Stimulated activated CD4-positive, alpha-beta T cell treated with anti-CD3 and anti-CD28 coated beads, Interleukin-1b, Interleukin-23, amount 100 ng/mL, for 1 hour (primary cell): ENCODE measurements at places on chromosomes 2 and 18.

DNA sequence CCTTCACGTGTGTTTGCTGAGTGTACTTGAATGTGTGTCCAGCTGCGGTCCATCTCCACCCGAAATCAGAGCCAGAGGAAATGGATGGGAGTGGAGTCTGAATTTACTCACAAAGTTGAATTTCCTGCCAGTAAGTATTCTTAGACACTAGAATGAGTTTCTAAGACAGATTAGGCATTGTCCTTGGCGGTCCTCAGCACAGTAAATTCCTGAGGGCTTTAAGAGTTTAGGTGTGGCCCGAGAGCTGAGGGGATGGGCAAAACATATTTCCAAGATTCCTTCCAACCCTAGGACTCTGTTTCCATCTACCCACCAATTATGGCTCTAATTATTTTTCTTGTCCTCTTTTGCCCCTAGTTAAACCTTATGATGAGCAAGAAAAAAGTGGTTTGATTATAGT, 90.3 kb upstream of the PHLPP1 start:
- DNase-seq = no peak

DNA sequence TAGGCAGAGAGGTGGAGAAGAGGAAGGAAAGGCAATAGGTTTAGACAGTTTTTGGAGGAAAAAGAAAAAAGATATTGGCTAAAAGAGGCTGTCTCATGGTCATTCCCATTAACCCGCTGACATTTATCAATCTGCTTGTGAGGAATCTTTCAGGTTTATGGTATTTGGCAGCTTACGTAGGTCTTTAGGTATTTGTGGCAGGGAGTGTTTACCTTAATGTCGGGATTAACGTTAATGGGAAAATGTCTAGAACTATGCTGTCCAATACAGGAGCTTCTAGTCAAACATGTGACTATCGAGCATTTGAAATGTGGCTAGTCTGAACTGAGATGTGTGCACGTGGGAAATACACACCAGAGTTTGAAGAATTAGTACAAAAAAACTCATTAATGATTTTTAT, 144.2 kb downstream of the BABAM2 start:
- DNase-seq = no peak

DNA sequence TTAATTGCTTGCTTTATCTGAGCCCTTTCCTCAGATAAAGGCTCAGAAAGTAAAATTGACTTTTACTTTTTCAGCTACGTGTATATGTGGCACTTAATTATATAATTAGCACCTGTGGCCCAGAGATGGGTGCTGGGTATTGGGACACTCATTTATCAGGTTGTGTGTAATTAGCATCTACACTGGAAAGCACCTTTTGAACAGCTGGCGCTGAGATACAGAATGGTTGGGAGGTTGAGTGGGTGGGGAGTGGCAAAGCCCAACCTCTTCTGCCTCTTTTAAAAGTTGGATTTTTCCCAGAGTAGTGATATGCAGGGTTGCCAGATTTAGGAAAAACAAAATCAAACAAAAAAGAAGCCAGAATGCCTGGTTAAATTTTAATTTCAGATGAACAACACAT, 23.9 kb downstream of the SPTBN1 start:
- DNase-seq = no peak

- DNase-seq = peak; percentile 57
Measured at GRCh38 chr2:25309402-25309801, 32.3 kb downstream of the DNMT3A start.

- DNase-seq = no peak
Measured at GRCh38 chr2:236178890-236179235, 10.7 kb upstream of the GBX2 start.

- DNase-seq = no peak
Measured at GRCh38 chr2:16038621-16039020, 98.3 kb downstream of the MYCN start.

GRCh38 chr2:156486614-156487013, 50.4 kb downstream of the GPD2 start:
- DNase-seq = no peak

- DNase-seq = no peak
Measured at GRCh38 chr2:134711692-134712091, 7.1 kb downstream of the TMEM163 start.

DNA sequence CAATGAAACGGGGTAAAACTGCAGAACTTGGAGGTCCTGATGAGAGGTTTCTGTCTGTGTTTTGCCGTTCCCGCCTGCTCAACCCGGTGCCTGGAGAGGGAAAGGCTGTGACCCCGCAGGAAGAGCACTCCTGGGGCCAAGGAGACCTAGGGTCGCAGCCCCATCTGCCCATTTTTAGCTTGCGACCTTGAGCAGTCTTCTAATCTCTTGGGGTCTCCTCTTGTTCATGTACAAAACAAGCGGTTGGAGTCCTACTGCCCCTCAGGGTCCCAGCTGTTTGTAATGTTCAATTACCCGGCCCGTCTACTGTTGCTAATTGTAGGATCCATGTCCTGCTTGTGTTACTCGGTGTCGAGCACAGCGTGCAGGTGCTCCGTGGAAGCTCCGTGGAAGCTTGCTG, 104.5 kb downstream of the PTGR3 start:
- DNase-seq = no peak

- DNase-seq = no peak
Measured at GRCh38 chr18:46211816-46212215, 107.6 kb downstream of the HAUS1 start.

DNA sequence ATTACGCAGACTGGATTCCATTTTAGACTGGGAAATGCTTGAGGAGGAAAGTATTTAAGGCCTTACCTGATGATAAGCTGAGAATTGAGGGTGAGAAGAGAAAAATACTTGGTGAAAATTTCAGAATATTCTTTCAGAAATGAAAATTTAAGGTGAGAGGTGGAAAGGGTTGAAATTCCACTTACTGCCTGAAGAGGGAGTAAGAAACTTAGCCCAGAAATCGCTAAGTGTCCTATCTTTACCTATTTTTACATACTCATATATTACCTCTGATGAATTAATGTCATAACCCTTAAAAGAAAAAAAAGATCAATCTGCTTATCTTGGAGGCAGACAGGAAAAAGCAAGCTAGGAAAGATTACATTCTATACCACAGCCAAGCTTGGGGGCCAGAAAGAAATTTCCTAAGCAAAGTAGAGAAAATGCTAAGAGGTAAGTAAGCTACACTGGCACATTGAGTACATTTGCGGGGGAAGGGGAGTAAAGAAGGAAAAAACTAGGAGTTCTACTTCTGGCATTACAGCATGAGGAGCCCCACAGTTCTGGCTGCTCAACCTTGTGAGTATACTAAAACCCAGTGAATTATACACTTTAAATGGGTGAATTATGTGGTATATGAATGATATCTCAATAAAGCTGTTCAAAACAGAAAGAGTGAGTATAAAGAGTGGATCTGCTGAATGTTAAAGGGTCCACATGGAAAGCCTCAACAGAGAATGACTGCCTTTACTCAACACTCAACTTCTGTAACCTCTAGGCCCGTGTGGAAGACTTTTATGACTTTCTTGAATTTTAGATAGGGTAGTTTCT, 33.8 kb downstream of the SMC6 start:
- DNase-seq = no peak

GRCh38 chr2:183034806-183035205, 3.5 kb downstream of the NCKAP1 start:
- no peak for DNase-seq

GRCh38 chr2:128024816-128025215, 3.0 kb downstream of the SAP130 start:
- no peak for DNase-seq

GRCh38 chr2:179237209-179237946, 27.3 kb downstream of the SESTD1 start:
- no peak for DNase-seq

DNA sequence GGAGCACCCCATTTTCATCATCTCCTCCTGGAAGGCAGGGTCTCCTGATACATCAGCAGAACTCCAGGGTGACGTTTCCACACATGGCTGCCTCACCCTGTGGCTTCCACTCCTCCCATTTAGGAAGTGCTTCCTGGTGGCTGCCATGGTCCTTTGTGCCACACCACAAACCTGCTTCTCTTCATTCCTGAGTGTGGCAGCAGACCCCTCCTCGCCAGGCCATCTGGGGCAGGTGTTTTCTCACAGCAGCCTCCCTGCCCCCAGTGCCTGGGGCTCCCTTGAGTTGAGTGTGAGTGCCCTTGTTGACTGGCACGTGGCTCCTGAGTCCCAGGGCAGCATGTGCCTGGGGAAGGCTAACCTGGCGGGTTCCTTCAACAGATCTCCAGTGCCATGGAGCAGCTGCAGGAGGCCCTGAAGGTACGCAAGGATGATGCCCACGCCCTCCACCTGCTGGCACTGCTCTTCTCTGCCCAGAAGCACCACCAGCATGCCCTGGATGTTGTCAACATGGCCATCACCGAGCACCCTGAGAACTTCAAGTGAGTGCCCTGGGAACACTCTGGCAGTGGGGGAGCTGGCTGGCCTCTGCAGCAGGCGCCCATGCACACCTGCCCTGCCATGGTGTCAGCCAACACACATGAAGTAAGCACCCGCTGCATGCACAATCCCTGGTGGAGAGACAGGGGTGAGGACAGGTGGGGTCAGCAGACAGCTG, 113.4 kb upstream of the MCFD2 start:
- DNase-seq = no peak

DNA sequence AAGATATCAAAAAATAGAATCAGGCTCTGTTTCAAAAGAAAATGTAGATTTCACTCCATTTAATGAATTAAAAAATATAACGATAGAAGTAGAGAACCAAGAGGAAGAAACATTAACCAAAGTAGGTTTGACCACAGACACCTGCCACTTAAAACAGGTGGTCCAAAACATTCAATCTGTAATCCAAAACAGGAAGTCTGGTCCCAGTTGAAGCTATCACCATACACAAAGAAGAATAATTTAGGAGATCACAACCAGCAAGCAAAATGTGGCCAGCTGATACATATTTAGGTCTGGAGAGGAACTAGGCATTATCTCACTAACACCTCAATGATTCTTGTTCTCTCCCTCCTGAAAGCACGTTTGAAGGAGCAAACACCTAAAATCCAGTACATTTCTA, 73.1 kb downstream of the FTCDNL1 start:
- no peak for DNase-seq

DNA sequence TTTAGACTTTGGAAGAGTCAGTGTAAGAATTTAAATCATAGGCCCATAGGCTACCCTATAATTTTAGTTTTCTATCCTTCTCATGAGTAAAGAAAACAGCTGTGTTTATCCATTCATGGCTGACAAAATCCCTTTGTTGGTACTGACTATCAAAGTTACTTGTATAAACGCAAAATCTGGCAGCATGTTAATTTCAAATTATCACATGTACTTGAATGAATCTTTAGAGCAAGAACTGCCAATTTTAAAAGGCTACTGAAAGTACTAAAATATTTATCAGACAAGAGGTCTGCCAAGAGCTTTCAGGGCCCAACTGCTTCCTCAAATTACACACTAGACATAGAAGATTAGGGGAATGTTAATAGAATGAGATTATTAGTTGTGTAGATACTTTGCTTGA, 66.6 kb downstream of the MYL12B start:
- DNase-seq = no peak

DNA sequence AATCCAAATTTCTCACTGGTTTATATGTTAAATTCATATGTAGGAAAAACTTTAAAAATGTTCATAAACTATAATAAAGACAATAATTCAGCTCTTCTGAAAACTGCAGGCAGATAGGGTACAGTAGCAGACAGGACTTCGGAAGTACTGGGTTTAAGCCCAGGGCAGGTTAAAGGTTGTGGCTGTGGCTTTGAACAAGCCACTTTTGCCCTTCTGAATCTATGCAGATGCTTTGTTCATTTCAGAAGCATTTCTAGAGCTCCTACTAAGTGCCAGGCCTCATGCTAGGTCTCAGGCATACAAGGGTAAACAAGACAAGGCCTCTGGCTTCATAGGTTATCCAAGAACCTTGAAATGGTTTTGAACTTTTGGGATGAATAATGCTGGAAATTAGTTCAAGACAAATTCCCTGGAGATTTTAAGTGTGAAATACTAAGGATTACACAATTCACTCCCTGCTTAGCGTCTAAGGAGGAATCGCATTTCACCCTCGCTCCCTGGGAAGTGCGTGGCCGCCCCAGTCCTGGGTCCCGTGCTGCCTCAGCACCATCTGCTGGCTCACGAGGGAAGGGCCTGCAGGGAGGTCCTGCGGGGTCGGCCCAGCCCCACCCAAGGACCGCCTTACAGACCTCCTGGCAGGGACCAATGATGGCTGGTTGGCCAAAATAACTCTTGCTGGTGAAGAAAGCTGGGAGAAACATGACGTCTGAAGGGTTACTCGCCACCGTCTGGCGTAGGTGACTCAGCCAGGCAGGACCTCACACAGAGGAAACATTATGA, 67.7 kb upstream of the L3MBTL4 start:
- no peak for DNase-seq

DNA sequence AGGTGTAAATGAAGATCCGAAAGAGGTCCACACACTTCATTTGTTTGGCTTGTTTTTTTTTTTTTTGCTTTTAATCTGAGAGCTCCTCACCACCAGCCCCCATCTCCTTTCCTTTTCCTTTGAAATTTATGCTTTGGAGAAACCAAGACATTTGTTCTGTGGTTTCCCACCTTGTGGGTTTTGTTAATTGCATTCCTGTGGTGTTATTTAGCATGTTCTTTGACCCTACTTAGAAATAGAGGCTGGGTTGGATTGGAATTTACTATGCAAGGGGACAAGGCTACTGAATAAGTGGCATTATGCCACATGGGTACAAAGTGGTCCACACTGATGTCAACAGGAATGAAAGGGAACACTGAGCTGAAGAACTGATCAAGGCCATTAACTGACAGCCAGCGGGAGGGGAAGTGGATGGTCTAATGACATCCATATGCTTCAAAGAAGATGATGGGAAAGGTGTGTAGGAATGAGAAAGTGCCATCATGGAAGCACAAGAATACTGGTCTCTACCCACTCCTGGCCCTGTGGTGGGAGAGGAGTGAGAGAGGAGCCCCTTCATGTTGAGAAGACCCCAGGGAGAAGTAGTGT, 8.9 kb downstream of the CCL20 start:
- no peak for DNase-seq

DNA sequence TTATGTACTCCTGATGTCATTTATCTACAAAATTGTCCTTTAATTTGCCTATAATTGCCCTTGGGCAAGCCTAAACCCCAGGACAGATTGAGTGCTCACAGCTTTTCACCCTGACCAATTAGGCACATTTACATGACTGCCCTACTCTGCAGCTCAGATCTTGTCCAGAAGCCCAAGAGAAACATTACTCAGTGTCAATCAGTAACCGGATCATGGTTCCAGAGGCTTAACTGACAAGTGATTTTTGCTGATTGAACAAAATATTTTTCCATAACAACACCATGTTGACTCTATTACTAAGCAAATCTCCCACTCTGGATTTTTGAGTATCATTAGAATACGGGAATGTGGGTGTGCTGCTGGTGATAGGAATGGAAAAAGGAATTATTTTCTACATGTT, 465.4 kb upstream of the TNP1 start:
- DNase-seq = no peak

GRCh38 chr2:101308432-101309210, at the start of gene RNF149:
Gene RNF149, minus strand, starts transcription at chr2:101308701. Its CDS starts 113 bp downstream, at chr2:101308588.
- DNase-seq = peak; percentile 87

- DNase-seq = no peak
Measured at GRCh38 chr2:28327956-28328922, 64.4 kb upstream of the FOSL2 start.

- no peak for DNase-seq
Measured at GRCh38 chr2:10941383-10941782, 29.6 kb downstream of the KCNF1 start.
